ENCODE measurements at places on chromosomes 7 and 10.
A peak's percentile ranks its signal among the peaks of the same experiment; 100 is the strongest.

- DNase-seq, result no peak
Measured at GRCh38 chr7:135328053-135328452, 94.4 kb downstream of the STRA8 start.

DNA sequence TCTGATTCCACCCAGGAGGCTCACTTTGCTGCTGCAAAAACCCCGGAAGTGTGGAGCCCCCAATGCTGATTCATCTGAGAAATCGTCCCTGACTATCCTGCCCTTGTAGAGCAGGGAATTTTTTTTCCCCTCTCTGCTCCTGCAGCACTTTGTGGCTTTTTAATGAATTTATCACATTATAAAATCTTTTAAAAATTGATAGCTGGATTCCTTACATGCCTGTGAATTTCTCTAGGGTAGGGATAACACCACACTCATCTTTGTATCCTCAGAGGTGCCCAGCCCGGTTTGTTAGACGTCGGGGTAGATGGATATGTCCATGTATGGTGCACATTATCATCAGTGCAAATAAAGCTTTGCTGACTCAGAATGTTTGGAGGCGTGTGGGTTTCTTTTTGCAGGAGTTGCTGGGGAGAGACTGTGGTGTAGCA lies 185.7 kb downstream of the STK31 start:
- no peak for DNase-seq

DNA sequence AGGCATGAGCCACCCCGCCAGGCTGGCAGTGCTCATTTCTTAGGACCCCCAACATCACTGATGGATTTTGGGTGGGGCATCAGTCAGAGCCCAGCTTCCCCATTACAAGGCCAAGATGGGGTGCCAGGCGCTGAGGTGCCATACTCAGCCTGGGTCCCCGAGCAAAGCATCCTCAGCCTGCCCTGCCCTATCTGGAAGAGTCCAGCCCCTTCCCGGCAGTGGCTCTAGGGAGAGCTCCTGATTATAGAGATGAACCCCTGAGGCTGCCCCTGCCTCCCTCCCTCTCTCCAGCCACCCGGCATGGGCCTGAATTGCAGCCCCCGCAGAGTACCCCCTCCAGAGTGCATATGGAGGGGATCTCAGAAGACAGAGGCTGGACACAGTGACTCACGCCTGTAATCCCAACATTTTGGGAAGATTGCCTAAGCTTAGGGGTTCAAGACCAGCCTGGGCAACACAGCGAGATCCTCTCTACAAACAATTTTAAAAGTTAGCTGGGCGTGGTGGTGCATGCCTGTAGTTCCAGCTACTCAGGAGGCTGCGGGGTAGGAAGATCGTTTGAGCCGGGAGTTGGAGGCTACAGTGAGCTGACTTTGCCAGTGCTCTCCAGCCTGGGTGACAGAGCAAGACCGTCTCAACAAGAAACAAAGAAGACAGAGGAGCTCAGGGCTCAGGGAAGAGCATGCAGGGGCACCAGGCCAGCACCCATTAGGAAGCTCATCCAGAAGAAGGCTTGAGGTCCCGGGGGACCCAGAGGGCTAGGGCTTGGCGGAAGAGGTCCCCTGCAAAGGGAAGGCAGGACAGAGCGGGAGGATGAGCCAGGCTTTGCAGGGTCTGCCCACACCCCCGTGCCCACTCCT lies 13.3 kb downstream of the LAT2 start:
- no peak for DNase-seq

DNA sequence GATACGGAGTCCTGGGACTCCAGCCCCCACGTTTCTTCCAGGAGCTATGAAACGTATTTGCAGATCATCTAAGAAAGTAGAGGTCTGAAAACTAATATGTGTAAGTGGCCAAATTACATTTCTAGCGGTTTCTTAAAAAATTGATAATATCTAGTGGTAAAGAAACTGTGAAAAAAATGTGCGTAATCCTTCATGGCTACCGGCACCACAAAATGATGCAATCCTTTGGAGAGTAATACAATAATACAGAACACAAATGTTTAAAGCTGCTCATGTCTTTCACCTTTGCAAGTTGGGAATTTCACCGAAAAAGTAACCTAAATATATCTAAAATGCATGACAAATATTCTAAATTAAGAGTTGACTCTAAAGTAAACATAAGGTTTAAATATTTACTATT lies 742.1 kb downstream of the GRID1 start:
- DNase-seq, result no peak

- no peak for DNase-seq
Measured at GRCh38 chr7:100952641-100953040, 3.3 kb downstream of the MUC3A start.

DNA sequence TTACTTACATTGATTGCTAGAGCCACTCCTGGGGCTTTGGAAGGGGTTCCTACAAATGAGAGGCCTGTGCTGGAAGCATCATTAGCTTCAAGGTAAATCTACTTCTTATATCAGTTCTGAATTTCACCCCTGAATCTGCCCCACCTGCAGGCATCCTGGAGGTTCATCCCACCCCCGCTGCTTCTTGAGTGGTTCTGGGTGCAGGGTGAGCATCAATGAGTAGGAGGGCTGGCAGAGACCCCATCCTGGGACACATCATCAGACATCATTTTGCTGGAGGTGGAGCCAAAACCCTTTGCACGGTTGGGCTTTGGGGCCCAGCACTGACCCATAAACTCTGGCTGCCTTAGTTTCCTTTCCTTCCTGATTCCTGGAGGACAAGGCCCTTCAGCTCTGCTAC lies 143.7 kb downstream of the PTPN20 start:
- no peak for DNase-seq

GRCh38 chr7:138875794-138876193 lies 77.8 kb upstream of the ATP6V0A4 start:
- DNase-seq, result peak; percentile 62

GRCh38 chr7:28718055-28718481 lies 240.1 kb downstream of the TRIL start:
- DNase-seq, result no peak

- DNase-seq, result no peak
Measured at GRCh38 chr10:117450940-117451339, 75.7 kb upstream of the PDZD8 start.

DNA sequence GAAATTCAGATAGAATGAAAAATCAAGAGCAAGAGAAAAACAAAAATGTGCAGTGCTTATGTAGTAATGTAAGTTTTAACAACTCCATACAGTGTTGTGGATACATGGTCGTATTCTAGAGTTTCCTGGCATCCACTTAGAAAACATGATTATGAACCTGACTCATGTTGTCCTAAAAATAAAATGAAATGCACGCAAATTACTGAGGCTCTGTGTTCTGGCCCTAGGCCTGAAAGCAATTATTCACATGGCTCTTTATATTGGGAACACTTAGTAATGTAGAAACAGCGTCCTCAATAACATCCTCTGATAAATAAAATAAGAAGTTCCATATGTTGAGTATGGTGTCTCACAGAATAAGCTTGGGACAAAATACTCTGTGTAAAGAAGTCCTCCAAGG lies 200.2 kb upstream of the SEMA3E start:
- no peak for DNase-seq

GRCh38 chr10:71648933-71649320 lies 70.7 kb downstream of the C10orf105 start:
- DNase-seq, result no peak

GRCh38 chr10:63901881-63902280 lies 380.7 kb downstream of the REEP3 start:
- DNase-seq, result no peak

DNA sequence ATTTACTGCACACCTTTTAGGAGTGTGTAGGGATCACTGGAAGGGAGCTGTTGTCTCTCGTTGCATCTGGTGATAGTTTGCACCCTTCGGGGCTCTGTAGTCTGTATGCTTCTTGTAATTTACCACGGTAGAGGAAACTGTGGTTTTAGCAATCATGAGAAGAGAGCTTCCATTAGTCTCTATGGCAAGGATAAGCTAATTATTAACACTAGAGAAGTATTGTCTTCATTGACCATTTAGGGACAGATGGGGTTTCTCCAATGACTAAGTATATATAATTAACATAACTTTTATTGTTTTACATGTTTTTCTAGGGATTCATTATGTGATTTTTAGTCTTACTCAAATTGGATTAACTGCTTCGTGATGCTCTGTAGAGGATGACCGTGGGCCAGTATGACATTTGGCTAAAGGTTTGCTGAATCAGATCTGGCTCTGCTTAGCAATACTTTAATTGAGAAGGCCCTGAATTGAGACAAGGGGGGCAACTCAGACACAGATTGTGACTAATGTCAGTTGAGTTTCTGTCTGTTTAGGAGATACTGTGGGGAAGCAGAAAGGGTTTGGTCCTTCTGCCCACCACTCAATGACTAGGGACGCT lies 8.7 kb downstream of the SLC18A2 start:
- DNase-seq, result no peak

DNA sequence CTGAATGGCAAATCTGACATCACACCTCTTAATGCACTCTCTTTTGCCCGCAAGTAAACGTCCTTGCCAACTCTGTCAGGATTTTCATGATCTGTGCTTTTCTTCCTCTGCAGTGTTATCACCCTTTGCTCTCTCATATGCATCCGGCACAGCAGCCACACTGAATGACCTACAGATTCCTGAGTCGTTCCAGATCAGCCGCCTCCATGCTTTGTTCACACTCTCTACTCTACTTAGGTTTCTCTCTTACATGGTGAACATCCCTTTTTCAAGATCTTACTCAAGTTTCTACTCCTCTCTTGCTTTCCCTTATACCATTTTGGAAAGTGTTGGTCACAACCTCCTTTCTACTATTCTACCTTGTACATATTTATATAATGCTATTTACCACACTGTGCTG lies 127.7 kb upstream of the AOAH start:
- no peak for DNase-seq

GRCh38 chr10:22420787-22421517 lies 75.7 kb downstream of the SPAG6 start:
- DNase-seq, result peak; percentile 21

DNA sequence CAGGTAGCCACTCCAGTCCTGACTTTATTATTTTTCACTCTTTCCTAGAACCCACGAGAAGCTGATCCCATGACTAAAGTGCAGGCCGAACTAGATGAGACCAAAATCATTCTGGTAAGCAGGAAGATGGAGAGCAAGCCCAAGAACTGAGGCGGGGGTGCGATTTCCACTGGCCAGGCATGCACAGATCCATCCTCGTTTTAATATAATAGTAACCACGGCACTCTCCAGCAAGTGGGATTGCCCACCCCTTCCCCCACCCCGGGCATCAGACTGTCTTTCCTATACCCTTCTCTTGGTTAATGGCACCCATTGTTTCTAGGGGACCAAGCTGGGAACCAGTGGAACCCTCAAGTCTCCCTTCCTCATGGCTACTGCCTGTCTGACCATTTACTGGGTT lies 7.3 kb downstream of the YKT6 start:
- DNase-seq, result no peak

DNA sequence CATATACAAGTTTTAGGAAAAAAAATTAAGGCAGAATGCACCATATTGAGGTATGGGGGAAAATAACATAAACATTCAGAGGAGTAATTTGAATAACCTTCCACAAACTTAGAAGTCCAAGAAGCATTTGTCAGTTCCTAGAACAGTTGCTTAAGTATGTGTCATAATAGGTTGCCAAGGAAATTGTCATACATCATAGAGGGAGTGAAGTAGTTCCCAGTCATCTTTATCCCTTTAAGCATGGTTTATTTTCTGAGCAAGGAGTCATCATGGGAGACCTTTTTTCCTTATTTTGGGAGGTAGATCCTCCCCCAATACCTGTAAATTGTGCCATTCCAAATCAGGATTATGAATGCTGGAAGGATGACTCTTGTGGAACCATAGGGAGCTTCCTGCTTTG lies at the start of gene SSMEM1:
Gene SSMEM1 (plus strand): TSS at position 219 of the 400 bp plus-strand sequence. CDS start 51 bp downstream, at position 270.
- no peak for DNase-seq

DNA sequence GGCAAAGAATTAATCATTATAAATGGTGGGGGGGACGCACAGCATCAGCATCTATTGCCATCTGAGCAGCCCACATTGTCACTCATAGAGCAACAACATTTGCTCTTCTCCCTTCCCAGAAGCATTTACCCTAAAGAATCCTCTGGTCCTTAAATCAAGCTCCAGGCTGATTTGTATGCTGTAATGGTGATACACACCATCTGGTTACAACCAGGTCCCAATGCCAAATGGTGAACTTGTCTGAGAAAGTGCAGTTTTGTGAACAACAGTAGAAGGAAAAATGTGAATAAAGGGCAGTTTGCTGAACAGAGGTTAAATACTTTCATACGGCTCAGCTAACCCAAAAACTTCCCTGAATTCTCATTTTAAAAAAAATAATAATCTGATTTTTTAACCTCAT lies 38.8 kb upstream of the TCF7L2 start:
- DNase-seq, result no peak

DNA sequence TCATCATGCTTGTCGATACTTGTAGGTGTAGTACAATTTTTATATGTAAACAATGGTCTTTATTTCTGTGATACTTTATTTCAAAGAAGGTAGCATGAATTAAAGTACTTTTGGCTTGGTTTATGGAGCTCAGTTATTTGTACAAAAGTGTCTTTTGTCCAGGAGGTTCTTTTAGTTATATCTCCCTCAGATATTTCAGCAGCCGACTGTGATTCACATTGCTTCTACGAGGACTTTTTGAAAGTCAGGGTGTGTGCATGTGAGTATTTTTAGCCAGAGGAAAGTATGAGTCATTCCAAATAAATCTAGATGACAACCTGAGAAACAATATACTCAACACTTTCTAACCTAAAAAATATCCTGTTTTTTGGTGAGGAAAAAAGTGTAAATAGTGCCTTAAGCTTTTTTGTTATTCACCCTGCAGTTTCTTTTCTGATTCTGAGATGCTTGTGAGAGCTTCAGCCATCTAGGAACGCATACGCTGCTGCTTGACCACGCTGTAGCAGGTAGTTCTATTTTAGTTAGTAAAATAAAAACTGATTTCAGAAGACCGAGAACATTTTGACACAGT lies 595 bp upstream of the SUN1 start:
- DNase-seq, result peak; percentile 52

GRCh38 chr10:71268758-71269157 lies 50.3 kb upstream of the SLC29A3 start:
- DNase-seq, result no peak

DNA sequence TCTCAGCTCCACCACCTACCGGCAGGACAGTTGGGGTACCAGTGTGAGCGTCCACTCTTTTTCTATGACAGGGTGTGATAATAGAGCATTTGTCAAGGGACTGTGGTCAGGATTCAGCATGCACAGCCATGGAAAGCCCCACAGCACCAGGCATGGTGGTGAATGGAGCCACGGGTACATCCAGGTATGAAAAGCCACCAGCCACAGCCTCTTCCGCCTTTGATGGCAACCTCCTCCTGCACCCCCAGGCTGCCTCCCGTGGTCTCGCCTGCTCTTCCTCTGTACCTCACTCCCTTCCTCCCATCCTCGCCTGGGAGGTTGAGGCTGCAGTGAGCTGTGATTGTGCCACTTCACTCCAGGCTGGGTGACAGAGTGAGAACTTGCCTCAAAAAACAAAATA lies 90.2 kb upstream of the CHST15 start:
- no peak for DNase-seq

Measured in CD4-positive, alpha-beta T cell treated with Interleukin-17A for 4 hours (primary cell).